ENCODE measurements at places on chromosomes 2 and 18.
A peak's percentile ranks its signal among the peaks of the same experiment; 100 is the strongest.

DNA sequence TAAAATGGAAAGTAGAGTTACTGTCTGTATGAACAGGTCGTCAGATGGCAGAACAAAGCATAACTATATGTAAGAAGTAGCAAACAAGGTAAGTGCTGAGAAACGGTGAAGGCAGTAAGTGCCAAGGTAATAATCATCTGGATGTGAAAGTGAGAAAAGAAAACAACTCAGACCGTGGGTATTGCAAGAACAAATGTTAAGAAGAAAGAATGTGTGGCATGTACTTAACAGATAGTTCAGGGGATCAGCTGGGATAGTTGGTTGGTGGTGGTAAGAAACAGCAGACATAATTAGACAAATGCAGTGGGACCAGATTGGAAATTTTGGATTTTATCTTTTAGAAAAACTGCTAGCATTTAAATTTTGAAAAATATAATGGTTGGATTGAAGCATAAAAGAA lies 375.8 kb upstream of the NXPH2 start:
- H3K4me1 ChIP-seq, result no peaks in the 10 kb centered on the region
- no peaks in the 10 kb centered on the region for H3K27me3 ChIP-seq
- H3K36me3 ChIP-seq, result no peaks in the 10 kb centered on the region
- DNase-seq, result no peak
- H3K27ac ChIP-seq, result no peak overlapping the region

DNA sequence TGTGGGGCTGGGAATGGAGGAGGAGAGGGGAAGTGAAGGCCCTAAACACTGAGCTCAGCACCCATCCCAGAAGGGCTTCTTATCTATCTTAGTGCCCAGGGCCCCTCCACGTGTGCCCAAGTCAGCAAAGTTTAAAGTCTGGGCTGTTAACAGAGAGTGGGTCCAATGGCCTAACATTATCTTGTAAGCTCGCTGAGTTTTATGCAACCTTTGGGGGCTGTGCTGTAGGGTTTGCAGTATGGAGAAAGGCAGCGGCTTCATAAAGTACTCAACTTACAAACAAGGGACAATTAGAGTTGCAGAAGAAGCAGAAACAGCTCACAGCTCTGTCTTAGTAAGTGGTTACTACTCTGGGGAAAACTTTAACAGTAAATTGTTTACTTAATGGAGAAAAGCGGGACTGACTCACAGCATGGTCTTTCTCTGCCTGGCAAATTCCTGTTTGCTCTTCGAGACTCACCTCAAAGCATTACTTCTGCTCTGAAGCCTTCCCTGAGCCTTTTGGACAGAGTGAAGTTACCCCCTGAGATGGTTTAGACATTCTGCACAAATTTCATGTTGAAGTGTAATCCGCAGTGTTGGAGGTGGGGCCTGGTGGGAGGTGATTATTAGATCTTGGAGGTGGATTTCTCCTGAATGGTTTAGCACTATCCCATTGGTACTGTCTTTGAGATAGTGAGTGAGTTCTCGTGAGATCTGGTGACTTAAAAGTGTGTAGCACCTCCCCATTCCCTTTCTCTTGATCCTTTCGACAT lies 9.0 kb downstream of the ENOSF1 start:
- peak overlapping the region; percentile 69 for H3K27ac ChIP-seq
- H3K27me3 ChIP-seq, result no peaks in the 10 kb centered on the region
- peaks cover 4% of the 10 kb centered on the region for H3K36me3 ChIP-seq

GRCh38 chr2:239544918-239545465 lies 144.2 kb upstream of the HDAC4 start:
- no peaks in the 10 kb centered on the region for H3K27me3 ChIP-seq
- no peaks in the 10 kb centered on the region for H3K36me3 ChIP-seq
- no peak overlapping the region for H3K4me3 ChIP-seq
- DNase-seq, result no peak

GRCh38 chr18:5507756-5508155 lies 36.0 kb downstream of the EPB41L3 start:
- no peak for DNase-seq
- H3K27me3 ChIP-seq, result no peaks in the 10 kb centered on the region
- H3K27ac ChIP-seq, result no peak overlapping the region
- no peaks in the 10 kb centered on the region for H3K36me3 ChIP-seq
- H3K4me3 ChIP-seq, result no peak overlapping the region

DNA sequence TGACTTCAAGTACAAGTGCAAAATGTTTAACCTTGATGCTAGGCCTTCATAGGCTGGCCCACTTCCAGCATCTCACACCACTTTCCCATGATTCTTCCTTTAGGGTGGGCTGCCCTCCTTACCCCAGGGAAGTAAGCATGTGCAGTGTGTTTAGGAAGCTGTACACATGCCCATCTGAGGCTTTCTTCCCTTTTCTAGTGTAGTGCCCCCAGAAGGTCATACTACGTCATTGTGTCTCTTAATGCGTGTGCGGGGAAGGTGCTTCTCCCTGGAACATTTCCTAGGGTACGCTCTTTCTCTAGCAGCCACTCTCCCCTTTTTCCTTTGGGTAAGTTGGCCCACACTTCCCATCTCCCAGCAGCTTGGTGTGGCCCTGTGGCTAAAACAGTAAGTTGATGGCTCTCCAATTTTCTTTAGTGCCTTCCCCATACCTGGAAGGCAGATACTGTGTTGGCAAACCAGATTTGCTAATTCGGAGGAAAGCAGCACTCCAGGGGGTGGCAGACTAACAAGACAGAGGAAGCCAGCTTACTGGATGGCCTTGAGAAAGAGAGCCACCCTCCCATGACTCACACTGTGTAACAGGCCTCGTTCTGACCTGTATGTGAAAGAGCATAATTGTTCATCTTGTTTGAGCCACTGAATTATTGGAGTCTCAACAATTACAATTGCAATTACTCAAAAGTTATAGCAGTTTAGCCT lies 1.1 kb upstream of the SULT6B1 start:
- no peak overlapping the region for H3K27ac ChIP-seq
- H3K27me3 ChIP-seq, result no peaks in the 10 kb centered on the region
- no peaks in the 10 kb centered on the region for H3K4me1 ChIP-seq
- peak; percentile 25 for DNase-seq
- no peaks in the 10 kb centered on the region for H3K36me3 ChIP-seq
- no peak overlapping the region for H3K4me3 ChIP-seq

GRCh38 chr2:33051586-33052360 lies 105.0 kb downstream of the LTBP1 start:
- no peak overlapping the region for H3K27ac ChIP-seq
- no peaks in the 10 kb centered on the region for H3K27me3 ChIP-seq
- H3K36me3 ChIP-seq, result no peaks in the 10 kb centered on the region
- DNase-seq, result no peak

GRCh38 chr18:5817816-5818215 lies 77.5 kb downstream of the TMEM200C start:
- H3K4me1 ChIP-seq, result no peaks in the 10 kb centered on the region
- no peak overlapping the region for H3K27ac ChIP-seq
- DNase-seq, result no peak
- no peak overlapping the region for H3K4me3 ChIP-seq

DNA sequence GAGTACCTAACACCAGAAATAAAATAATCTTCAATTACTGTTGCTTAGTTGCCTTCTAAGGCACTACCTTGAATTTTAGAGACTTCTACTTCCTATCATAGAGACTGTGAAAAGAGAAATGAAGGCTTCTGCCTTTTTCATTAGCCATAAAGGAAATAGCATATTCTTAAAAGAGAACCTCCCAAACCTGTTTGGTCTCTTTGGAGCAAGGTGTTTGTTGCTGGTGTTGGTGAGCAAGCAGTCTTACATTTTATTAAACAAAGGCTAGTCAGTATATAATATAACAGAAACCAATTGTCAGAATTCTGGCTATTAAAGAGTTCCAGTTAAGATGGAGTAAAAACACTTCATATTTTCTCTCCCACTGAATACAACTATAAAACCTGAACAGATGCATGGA lies 116.4 kb downstream of the TAF4B start:
- H3K4me3 ChIP-seq, result no peak overlapping the region
- no peak for DNase-seq
- H3K27me3 ChIP-seq, result no peaks in the 10 kb centered on the region

- no peak for DNase-seq
- no peak overlapping the region for H3K27ac ChIP-seq
- H3K4me3 ChIP-seq, result no peak overlapping the region
- no peaks in the 10 kb centered on the region for H3K36me3 ChIP-seq
- peaks cover under 1% of the 10 kb centered on the region for H3K27me3 ChIP-seq
These were observed 29.7 kb downstream of the CCBE1 start for GRCh38 chr18:59667488-59667887.

DNA sequence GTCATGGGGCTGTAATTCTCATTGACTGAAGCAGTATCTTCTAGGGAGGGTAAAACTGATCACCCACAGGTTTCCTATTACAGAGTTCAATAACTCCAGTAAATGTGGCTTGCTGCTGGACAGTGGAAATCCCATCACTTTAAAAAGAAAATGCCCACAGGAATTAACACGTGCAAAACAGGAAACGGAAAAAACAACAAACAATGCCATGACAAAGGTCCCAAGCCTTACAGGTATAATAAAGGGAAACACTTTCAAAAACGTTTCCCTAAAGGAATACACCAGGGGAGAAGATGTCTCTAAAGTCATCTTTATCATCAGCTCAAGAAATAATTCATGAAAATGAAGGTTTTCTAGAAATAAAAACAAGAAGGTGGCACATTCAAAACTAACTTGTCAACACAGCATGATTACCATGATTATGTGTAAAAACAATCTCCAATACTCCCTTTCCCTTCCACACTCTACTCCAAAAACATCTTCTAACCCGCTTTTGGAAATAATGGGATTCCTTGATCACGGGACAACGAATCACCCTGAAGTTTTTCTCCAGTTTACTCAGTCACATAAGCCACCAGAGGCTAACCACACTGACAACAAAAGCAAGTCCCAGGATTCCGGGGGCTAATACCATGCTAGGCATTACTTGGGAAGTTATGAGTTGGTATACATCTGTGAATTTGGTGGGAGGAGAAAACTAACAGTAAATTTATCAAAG lies 167.9 kb downstream of the TCF4 start:
- no peak overlapping the region for H3K4me3 ChIP-seq
- no peak overlapping the region for H3K27ac ChIP-seq
- no peaks in the 10 kb centered on the region for H3K4me1 ChIP-seq
- no peaks in the 10 kb centered on the region for H3K27me3 ChIP-seq
- H3K36me3 ChIP-seq, result no peaks in the 10 kb centered on the region
- DNase-seq, result no peak

DNA sequence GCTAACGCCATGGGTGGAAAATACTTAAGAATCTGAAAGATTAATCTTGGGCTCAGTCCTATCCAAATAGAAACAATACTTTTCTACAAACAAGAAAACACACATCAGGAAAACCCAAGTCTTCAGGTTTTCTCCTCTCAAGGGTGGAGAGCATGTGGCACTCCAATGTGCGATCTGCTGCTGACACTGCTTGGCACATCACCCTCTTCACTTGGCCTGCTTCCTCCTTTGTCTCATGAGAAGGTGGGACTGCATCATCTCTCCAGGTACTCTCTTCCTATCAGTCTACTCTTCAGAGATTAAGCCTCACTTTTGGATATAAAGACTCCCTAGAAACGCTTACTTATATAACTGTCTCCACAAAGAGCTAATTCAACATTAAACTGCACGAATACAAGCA lies 26.4 kb downstream of the HDLBP start:
- peaks cover 4% of the 10 kb centered on the region for H3K4me1 ChIP-seq
- DNase-seq, result no peak
- no peaks in the 10 kb centered on the region for H3K36me3 ChIP-seq
- no peak overlapping the region for H3K27ac ChIP-seq
- no peaks in the 10 kb centered on the region for H3K27me3 ChIP-seq

GRCh38 chr18:44996261-44996660 lies 315.6 kb downstream of the SETBP1 start:
- H3K4me1 ChIP-seq, result no peaks in the 10 kb centered on the region
- no peak for DNase-seq
- no peaks in the 10 kb centered on the region for H3K27me3 ChIP-seq
- H3K36me3 ChIP-seq, result no peaks in the 10 kb centered on the region
- no peak overlapping the region for H3K27ac ChIP-seq

GRCh38 chr2:117470311-117471095 lies 344.0 kb upstream of the DDX18 start:
- H3K27me3 ChIP-seq, result no peaks in the 10 kb centered on the region
- peak; percentile 50 for DNase-seq
- no peaks in the 10 kb centered on the region for H3K4me1 ChIP-seq
- no peaks in the 10 kb centered on the region for H3K36me3 ChIP-seq
- no peak overlapping the region for H3K27ac ChIP-seq

DNA sequence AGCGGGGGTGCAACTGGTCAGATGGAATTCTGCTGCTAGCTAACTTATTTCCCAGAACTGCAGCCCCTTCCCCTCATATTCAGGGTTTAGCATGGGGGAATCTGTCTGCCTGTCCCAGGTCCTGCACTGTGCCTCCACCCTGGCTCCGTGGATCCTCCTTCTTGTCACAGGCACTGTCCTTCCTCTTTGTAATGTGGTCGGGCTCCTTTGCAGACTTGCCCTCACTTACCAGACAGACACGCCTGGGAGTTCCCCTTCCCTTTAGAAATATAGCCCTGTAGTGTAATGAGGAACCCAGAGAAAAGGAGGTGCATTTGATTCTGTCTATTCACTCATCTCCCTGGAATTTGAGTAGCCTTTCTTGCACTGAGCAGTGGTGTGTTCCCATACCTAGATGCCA lies 108.7 kb downstream of the TRIM43 start:
- DNase-seq, result no peak
- H3K27ac ChIP-seq, result no peak overlapping the region
- H3K36me3 ChIP-seq, result no peaks in the 10 kb centered on the region
- H3K4me1 ChIP-seq, result no peaks in the 10 kb centered on the region

DNA sequence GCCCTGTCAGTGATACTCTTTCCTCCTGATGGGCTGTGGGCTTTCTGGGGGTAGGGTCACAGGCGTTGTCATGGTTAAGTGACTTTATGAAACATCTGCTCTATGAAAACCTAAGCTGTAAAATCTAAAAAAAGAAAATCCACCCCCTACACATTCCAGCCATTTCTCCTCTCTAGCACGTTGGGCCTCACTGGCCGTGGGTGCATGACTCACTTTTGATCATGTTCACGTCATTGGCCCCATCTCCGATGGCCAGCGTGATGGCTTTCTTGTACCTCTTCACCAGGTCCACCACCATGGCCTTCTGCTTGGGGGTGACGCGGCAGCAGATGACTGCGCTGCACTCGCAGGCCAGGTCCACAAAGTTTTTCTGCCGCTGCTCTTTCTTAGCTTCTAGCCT lies 39.3 kb upstream of the NARS1 start:
- H3K36me3 ChIP-seq, result peaks cover 16% of the 10 kb centered on the region
- H3K27me3 ChIP-seq, result no peaks in the 10 kb centered on the region
- no peak overlapping the region for H3K4me3 ChIP-seq

DNA sequence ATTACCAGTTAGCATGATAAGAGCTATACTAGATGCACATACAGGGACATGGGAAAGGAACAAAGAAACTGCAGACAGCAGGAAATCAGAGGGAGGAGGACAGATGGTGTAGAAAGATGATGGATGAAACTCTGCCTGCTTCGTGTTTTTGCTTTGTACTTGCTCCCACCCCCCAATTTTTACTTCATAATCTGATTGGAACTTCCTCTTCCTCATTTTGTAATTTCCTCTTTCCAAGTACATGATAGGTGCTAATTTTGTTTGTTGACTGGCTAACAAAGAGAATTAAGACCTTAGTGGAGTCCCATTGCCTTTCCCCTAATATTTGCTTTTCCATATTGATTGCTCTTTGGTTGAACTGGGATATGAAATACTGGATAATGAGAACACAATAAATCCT lies 76.0 kb upstream of the PELI1 start:
- H3K4me3 ChIP-seq, result no peak overlapping the region
- H3K27me3 ChIP-seq, result no peaks in the 10 kb centered on the region
- H3K27ac ChIP-seq, result no peak overlapping the region
- no peak for DNase-seq
- no peaks in the 10 kb centered on the region for H3K36me3 ChIP-seq

- H3K36me3 ChIP-seq, result no peaks in the 10 kb centered on the region
- peaks cover 6% of the 10 kb centered on the region for H3K27me3 ChIP-seq
- no peaks in the 10 kb centered on the region for H3K4me1 ChIP-seq
- H3K4me3 ChIP-seq, result no peak overlapping the region
These were observed 457.0 kb upstream of the HNRNPA3 start for GRCh38 chr2:176755537-176756135.
